ENCODE measurements at places on chromosomes 2 and 18.

DNA sequence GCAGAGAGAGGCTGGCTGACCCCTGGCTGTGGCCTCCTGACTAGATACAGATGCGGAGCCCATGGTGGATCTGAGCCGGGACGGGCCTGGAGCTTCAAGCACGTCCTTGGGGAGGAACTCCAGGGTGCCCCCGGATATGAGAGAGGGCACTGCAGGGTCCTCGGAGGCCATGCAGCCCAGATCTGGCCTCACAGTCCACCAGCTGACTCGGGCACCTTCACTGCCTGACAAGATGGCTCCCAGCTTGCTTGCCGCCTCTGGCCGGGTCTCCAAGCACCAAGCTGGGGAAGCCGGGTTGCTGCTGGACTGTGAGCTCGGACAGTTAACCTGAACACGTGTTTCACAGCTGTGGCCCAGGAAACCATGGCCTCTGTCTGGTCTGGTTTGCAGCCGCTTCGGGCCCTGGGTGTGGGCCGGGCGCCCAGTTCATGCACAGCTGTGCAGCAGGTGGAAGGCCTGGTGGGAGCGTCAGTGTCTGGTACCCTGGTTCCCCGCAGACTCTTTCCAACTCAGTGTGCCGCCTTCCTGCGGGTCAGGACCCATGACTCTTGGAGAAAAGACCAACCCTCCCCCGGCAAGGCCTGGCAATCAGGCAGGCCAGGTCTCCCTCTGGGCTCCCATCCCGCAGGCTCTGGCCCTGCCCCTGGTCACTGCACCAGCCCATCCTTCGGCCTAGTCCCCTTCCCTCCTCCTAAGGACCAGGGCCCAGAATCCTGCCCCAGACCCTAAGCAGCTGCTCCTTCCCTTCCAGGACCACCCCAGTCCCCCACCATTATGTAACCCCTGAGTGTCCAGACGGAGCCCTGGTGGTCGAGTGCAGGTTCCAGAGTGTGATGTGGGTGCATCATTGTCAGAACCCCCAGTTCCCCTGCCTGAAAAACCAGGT, 74.6 kb upstream of the OTOS start:
- no peak for DNase-seq

- no peak for DNase-seq
These were observed 206.2 kb downstream of the VAPA start for GRCh38 chr18:10119991-10120390.

GRCh38 chr18:65091744-65092329, 659.0 kb upstream of the CDH7 start:
- DNase-seq: no peak

GRCh38 chr2:2796207-2796606, 465.1 kb upstream of the MYT1L start:
- DNase-seq: no peak

DNA sequence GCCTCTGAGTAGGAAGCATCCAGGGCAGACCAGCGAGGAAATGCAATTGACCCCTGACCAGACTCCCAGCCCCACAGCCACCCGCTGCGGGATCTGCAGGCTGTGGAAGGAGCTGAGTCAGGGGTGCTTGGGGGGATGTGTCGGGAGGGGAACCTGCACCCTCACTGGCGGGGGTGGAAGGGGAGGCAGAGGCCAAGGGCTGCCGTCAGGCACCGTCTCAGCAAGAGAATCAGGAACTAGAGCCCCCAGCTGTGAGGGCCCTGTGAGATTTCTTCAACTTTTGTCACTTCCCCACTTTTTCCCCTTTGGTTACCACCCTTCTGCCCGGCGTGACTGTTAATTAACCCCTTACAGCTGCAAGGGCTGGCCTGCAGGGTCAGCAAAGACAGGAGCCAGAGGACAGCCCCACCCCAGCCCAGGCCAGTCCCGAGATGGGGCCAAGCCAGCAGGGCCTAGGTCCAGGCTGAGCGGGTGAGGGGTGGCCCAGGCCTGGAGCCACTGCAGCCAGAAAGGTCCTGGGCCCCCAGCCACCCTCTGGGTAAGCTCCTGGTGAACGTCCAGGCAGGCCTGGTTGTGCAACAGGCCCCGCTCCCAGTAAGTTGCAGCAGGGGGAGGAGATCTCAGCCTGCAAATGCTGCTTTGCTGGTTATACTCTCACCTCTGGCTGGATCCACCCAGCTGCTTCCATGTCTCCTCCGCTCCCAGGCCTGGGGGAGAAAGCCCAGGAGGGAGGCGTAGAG, 147.0 kb upstream of the ID2 start:
- no peak for DNase-seq

DNA sequence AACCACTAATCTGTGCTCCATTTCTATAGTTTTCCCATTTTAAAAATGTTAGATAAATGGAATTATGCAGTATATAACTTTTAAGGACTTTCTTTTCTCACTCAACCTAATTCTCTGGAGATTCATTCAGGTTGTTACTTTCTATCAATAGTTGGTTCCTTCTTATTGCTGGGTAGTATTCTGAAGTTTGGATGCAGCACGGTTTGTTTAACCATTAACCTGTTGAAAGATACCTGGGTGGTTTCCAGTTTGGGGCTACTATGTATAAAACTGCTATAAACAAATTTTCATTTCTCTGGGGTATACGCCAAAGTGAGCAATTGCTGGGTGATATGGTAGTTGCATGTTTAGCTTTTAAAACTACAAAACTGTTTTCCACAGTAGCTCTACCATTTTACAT, 39.1 kb upstream of the MAPRE2 start:
- no peak for DNase-seq

DNA sequence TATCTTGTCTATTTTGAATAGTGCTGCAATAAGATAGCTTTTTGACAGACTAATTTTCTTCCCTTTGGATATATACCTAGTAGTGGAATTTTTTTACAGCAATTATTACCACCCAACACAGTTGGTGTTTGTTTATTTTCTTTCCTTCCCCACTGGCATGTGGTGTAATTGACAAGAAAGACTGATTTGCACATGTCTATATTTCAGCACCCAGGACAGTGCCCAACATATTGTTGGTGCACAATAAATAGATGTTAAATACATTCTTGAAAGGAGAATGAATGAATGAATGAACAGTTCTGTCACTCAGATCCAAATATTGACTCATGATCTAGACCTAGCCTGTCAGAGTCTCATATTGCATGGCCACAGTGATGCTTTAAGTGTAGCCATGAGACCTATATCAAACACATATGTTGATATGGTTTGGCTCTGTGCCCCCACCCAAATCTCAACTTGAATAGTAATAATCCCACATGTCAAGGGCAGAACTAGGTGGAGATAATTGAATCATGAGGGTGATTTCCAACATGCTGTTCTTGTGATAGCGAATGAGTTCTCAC, 538.2 kb downstream of the NYAP2 start:
- no peak for DNase-seq

DNA sequence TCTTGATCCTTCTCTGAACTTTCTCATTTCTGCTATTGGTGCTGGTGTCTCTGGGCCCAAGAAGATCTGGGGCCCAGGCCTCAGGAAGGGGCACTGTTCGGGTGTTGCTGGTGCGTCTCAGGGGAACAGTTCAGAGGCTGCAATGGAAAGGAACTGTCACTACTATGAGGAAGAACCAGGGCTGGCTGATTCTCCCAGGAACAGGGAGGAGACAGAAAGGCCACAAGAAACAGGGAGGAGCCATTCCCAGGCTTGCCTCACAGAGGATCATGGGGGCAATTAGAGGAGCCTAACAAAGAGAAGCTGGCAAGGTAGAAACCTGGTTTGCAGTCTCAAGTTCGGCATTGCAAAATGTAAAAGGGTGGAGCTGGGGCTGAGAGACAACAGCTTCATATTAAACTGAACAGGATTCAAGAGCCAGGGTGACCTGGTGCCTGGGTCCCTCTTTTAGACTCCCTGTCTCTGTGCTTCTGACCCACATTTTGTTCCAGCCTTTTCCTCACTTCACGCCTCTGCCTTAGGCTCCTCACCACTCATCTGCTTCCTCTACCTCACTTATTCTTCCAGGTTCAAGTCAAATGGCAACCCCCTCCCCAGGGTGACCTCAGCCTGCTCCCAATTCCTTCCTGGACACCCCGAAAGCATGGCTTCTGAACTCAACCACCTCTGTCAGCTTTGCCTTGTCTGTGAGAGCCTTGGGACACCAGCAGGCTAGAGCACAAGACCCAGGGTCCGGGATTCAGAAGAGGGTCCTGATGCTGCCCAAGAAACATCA, 58.4 kb downstream of the GYPC start:
- no peak for DNase-seq

GRCh38 chr2:166088634-166089033, 39.2 kb downstream of the SCN1A start:
- no peak for DNase-seq

DNA sequence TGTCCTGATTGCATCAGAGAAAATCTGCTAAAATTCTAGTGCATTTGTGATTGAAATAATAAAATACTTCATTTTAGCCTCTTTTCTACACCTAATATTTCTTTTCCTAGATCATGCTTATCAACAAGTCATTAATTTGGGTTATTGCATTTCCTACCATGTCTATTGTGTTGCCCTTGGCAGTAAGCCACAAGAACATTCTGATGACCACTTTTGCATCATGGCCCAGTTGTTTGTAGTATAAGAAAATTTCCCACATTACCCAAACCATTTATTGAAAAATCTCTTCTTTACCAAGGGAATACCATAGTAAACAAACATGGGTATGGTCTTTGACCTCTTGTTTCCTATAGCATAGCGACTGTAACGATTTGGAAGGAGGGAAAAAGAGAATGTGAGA, 76.3 kb downstream of the R3HDM1 start:
- no peak for DNase-seq

DNA sequence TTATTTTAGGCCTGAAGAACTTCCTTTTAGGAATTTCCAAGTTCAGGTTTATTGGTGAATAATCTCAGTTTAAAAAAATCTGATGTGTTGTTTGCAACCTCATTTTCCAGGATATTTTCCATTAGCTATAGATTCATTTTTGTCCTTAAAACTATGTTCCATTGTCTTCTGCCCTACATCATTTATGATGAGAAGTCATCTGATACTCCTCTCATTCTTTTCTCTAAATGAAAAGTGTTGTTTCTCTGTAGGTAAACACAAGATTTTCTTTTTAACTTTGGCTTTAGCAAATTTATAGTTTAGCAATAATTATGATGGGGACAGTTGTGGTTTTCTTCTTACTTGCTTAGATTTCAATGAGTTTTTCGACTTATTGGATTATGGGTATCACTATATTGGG, 427.3 kb downstream of the DCDC2C start:
- DNase-seq: no peak

DNA sequence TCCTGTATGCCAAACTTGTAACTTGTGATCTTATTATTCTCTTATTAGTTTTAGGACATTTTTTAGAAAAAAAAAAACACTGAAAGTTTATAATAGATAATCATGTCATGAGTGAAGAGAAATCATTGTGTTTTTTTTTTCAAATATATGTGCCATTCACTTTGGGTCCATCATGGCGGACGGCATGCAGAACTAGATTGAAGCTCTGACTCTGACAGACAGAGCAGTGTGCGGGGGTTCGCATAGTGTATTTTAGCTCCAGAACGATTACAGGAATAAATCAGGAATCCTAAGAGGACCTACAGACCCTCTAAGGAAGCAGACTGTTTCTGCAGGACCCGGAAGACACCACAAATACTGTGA, 484.4 kb upstream of the REG3G start:
- no peak for DNase-seq

- DNase-seq: no peak
These were observed 154.7 kb upstream of the DOK6 start for GRCh38 chr18:69246027-69246426.

GRCh38 chr2:237558961-237559641, 7.3 kb upstream of the PRLH start:
- no peak for DNase-seq

GRCh38 chr2:72994991-72995380, 76.5 kb downstream of the SFXN5 start:
- DNase-seq: no peak

DNA sequence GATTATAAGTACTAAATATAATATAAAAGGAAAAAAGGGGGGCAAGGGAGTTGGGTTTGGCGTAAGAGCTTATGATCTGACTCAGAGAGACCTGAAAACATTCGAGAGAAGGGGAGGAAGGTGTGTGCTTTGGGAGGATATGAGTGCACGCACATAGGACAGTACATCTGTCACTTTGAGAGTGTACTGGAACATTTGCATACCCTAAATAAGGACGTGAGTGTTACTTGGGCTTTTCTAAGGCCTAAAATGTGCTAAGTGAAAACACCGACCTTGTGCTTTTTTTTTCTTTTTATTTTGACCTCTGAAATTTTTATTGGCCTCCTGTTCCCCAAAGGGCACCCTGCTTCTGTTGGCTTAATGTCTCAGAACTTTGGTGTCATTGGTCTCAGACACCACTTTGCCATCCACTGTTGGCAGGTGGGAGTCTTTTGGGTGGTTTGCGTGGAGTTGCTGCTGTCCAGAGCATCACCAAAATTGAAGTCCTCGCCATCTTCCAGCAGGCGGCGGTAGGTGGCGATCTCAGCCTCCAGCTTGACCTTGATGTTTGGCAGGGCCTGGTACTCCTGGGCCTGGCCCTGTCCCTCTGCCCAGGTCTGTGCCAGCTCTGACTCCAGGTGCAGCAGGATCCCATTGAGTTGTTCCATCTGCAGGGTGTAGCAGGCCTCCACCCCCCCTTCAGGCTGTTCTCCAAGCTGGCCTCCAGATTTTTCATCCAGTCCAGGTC, 57.7 kb downstream of the CD28 start:
- DNase-seq: no peak

- DNase-seq: no peak
These were observed 330.4 kb upstream of the FAM98A start for GRCh38 chr2:33929467-33929866.

GRCh38 chr2:74764429-74765272, 69.3 kb upstream of the HK2 start:
- no peak for DNase-seq

DNA sequence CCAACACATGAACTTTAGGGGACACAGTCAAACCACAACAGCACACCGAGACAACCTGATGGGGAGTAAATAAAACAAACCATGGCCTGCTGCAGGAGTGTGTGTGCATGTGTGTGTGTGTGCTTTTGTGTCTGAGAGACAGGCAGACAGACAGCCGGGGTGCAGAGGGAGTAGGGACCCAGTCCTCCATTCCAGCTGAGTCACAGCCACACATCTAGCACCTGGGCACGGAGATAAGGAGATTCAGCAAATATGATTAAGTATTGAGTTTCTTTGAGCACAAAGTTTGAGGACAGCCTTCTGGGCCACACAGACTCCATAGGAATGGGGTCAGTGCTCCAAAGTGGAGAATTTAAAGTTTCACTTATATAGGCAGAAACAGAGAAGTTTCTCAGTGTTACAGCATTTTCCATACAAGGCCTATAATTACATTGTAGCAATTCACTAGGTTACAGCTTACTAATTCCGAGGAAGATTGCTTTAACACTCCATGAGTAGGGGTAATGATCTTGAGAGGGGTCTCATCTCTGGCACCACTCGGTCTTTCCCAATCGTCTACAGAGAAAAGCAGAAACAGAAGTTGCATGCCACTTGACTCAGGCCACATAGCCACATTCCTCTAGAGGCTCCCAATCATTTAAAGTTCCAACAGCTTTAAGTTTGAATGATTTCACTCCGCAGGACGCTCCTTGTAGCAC, 30.8 kb upstream of the PRLH start:
- no peak for DNase-seq
